Activated CD4-positive, alpha-beta T cell treated with anti-CD3 and anti-CD28 coated beads, Interleukin-2, amount 50 U/mL, for 48 hours (primary cell): ENCODE measurements at places on chromosomes 12 and 14.

- no peak for DNase-seq
These were observed 171.1 kb downstream of the RPAP3 start for GRCh38 chr12:47534695-47535094.

DNA sequence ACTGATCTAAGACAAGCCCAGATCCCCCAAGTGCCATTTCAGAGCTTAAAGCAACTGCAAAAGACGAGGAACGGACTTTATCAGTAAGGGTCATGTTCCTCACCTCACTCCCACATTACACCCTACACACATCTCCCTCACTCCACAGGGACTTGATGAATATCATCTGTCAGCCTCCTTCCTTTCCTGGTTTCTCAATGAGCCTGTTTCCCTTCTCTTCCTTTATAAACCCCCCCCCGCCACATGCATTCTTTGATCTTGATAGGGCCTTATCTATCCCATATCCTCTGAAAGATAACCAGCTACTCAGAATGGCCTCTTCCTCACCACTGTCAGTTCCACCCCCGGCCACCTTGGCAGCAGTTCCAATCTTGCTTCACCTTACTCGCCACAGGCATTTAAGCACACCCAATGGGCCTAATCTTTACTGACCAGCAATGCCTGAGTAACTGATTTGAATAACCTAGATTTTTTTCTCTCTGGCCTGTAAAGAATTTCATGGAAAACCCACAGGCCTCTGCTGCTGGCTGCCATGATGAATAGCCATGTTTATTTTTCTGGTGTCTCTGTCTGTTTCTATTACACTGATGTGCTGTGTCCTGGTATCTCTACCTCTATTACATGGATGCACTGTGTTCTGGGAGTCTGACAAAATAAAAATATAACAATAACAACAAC lies 138.7 kb downstream of the PHLDA1 start:
- no peak for DNase-seq

DNA sequence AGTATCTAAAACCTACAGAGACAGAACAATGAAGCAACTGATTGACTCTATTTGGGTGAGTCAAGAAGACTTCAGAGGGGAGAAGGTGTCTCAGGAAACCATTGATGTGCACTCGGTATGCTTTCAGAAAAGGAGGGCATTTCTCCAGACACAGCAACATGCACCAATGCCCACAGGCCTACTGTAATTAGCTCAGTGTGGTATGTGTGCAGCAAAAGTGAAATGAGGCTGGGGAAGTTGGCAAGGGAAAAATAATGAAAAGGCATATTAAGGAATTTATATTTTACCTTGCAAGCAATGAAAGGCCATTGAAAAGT lies 158.4 kb upstream of the GRIP1 start:
- no peak for DNase-seq

DNA sequence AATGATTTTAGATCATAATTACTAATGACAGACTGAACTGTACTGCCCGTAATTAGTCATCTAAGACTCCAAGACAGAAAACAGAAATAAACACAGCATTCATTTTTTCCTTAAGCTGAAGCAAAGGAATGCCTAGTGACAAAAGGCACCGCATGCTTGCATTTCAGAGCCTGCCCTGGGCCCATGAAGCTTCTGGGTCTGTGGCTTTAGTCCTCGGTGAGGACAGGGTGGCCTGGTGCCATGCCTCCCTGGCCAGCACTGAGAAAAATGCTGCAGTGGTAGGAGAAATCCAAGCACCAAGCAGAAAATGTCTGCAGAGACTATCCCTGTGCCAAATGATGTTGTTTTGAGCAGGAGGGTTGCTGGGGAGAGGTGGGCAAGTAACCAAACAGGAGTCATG lies 171.6 kb downstream of the CALM1 start:
- DNase-seq: no peak

- peak; percentile 26 for DNase-seq
These were observed 89.8 kb downstream of the CRADD start for GRCh38 chr12:93766796-93767523.

GRCh38 chr12:121989276-121990113 lies 32.2 kb upstream of the BCL7A start:
- DNase-seq: no peak

DNA sequence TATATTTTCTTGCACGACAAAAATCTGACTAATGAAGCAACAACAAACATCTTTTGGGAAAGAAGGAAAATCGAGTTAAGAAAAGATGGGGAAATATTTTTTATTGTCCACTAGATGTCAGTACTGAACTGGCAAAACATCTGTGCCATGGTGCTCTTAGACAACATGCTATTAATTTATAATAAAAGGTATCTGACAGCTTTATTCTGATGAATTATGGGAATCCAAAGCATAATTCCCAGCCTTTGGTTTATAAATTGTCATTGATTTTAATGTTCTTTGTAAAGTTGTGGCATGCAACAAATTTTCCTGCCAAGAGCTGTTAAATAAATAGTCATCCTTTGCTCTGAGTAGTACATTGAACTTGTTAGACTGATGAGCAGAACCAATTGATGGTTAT lies 231.2 kb downstream of the ETNK1 start:
- DNase-seq: no peak

DNA sequence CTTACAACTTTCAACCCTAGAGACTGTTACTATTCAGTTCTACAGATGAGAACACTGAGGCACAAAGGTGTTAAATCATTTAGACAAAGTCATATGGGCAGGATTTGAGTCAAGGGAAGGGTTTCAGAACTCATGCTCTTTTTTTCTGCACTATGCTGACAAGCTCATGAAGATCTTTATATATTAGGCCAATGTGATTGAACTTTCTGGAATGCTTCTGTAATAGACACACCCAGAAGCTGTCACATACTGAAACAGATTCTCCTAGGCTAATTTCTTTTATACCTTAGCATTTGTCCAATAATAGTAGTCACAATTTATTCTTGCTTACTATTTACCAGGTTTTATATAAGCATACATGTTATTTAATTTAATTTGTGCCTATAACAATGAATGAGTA lies 164.0 kb downstream of the ALG10B start:
- DNase-seq: no peak

DNA sequence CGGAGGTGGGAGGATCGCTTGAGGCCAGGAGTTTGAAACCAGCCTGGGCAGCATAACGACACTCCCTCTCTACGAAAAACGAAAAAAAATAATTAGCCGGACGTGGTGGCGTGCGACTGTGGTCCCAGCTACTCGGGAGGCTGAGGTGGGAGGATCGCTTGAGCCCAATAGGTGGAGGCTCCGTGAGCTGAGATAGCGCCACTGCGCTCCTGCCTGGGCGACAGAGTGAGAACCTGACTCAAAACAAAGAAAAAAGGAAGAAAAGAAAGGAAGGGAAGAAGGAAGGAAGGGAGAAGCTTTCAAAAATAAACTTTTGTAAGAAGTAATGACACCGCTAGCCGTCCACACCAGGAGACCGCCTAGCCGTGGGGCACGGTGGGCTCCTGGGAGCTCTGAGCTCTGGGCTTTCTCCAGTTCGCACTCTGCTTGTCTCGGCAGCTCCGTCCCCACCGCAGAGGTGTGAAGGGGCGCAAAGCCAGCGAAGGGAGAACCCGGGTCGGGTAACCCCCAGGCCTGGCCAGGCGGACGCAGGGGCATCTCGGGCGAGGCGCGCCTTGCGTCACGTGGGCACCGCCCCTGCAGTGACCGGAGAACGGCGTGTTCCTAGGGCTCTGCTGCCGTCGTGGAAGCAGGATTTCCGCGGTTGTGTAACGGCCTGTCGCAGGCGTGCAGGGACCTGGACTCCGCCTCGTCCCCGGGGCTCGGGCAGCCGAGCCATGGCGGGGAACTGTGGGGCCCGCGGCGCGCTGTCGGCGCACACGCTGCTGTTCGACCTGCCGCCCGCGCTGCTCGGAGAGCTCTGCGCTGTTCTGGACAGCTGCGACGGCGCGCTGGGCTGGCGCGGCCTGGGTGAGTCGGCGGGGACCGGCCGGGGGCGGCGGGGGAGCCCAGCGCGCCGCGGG lies at the start of gene IRAK3:
Gene IRAK3, plus strand, starts transcription at position 631 of the 902 bp plus-strand sequence. Its CDS starts 86 bp downstream, at position 717.
- DNase-seq: peak; percentile 46

DNA sequence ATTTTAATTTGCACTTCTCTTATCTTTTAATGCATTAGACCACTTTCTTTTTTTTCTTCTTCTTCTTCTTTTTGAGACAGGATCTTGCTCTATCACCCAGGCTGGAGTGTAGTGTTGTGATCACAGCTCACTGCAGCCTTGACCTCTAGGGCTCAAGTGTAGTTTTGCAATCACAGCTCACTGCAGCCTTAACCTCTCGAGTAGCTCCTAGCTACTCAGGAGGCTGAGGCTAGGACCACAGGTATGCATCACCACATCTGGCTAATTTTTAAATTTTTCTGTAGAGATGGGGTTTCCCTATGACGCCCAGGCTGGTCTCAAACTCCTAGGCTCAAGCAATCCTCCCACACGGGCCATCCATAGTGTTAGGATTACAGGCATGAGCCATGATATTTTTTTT lies 12.7 kb downstream of the TMED8 start:
- DNase-seq: no peak

DNA sequence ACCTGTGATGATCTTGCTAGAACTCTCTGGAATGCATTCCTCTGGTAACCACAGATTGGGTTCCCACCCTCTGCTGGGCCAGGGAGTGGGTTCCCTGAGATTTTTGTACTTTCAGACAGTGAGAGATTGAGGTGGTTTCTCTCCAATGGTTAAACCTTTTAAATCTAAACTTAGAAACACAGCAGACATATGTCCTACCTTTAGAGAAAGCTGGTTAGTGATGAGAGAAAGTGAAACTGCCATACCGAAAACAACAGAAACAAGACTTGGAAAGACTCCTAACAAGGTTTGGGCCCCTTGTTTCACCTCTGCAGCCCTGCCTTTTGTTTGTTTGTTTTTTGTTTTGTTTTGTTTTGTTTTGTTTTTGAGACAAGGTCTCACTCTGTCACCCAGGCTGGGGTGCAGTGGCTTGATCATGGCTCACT lies 9.7 kb upstream of the SGPP1 start:
- no peak for DNase-seq

DNA sequence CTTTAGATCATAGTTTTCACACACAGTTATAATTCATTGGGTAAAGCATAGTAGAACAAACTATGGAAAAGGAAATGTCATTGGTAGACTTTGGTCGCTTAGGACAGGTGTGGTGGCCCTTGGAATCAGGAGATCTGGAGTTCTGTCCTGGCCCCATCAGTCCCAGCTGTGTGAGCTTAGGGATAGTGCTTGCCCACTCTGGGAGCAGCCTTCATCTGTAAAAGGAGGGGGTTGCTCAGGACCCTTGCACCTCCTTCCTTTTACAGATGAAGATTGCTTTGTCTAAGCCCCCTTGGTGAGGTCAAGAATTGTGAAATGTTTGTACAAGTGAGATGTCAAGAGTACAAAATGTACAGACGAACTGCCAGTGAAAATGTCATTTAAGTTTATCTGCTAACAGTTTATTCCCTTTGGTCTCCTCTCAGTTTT lies 93.2 kb downstream of the BORCS5 start:
- DNase-seq: no peak

DNA sequence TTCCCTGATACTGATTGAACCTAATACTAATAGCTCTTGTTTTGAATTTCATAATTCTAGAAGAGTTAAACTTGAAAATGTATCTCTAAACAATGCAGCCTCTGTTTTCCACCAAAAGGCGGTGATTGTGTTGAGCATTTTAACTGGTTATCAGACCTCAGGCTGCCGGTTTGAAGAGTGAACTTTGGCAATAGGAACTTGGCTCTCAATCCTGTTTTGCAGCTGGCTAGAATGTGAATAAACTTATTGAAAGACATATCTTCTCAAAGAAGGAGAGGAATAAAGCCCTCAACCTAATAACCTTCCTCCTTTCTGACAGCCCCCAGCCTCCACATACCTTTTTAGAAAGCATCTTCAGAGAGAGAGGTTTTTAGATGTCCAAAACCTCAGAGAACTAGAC lies 105.4 kb downstream of the SRGAP1 start:
- no peak for DNase-seq

- no peak for DNase-seq
These were observed 257.1 kb downstream of the EFCAB11 start for GRCh38 chr14:89697281-89698060.

GRCh38 chr14:85732031-85732430 lies 202.1 kb downstream of the FLRT2 start:
- DNase-seq: no peak

- DNase-seq: no peak
These were observed 440.4 kb downstream of the ADAMTS20 start for GRCh38 chr12:43111608-43112007.
